ENCODE measurements at places on chromosomes 7 and 10.
A peak's percentile ranks its signal among the peaks of the same experiment; 100 is the strongest.

DNA sequence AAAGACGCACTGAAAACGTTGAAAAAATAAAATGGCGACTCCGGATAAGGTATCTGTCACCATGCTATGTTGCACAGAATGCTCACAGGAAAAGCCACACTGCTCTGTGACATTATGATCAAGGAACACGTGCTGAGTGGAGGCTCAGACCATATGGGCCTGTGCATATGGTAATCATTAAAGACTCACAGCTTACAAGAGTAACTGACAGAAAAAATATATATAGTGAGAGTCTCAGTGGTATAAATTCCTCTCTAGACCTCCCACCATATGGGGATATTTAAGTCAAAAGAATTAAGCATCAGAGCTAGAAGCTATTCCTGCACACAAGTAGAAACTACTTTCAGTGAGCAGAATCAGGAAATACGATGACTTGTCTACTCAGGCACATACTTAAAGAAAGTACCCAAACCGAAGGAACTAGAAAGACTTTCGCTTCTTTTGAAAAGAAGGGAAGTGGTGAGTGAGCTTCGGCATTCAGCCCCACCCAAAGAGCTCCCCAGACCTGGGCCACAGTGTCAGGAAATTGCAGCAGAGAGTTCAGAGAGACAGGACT is 65.1 kb upstream of the MPP7 start:
- DNase-seq = peak; percentile 34

- DNase-seq = no peak
These were observed 345.0 kb upstream of the KLF6 start for GRCh38 chr10:4129866-4130477.

DNA sequence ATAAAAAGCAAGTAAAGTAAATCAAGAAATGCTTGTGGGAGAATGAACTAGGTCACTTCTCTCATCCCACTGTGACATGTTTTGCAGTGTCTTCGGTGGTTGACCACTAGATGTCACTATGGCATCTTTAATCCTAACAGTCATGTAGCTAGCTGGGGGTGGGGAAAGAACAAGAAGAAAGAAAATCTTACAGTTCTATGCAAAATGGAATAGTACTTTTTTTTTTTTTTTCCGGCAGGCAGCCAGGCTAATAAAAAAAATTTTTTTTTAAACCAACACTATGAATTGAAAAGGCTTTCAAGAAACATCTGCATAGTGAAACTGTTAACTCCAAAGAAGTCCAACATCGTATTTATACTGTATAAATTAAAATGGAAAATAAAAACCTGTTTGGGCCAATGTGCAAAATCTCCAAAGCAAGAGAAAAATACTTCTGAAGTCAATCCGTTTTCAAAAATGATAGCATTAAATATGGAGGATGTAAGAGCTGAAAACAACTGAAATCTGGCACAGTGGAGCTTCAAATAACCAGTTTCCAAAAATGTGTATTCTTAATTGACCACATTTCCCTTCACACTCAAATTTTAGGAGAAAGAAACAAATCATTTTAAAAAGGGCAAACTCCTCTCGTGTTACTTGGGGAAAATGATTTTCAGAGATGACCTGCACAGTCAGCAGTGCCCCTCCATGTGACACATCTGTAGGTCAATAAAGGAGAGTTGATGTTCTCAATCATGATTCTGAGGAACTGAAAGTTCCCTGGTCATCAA is 38.5 kb downstream of the CDK1 start:
- DNase-seq = peak; percentile 90

DNA sequence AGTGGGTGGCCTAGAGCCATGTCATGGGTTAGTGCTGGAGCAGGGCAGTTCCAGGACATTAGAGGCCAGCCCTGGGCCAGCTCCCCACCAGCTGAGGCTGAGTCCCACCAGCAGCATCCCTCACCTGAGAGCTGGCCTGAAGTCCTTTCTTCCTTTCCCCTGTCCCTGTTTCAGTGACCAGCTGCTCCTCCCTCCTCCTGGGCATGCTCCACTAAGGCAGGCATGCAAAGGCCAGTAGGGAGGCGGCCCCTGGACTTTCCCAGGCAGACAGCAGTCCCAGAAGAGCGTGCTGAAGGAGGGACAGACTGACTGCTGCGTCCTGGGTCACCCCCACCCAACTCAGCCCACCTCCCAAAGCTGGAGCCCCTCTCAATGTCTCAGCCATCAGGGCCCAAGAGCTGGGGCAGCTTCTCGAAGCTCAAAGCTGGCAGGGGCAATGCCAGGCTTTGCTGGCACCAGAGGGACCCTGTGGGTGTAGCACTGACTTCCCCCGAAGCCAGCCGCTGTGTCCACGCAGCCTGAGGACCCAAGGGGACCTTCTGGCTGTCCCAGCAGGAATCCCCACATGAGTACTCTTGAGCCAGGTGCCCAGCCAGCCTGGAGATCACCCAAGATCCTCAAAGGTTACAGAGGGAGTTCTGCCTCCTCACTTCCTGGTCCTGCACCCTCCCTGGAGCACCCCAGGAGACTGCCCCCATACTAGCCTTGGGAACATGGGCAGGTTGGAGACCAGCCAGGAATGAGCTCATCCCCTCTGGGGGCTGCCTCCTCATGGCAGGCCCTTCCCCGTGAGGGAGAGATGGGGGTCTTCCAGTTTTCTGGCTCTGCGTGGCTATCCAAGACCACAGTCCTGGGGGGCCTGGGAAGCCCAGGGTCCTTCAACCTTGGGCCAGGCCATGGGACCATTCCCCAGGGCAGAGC is 35.2 kb upstream of the RET start:
- DNase-seq = no peak

DNA sequence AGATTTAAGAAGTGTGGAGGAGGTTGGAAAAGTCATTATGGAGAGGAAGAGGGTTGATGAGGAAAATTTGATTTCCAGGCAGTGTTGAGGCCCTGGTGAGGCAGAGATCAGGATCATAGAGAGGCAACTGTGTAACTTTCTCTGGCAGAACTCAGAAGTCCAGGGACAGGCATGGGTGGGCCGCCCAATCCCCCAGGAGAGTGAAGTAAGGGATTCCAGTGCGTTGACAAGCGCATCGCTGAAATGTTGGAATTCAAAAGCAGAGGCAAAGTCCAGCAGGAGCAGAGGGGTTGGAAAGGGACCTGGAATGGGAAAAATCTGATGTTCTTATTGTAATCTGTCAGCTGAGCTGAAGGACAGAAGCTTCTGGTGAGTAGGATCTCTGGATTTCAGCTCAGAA is 207.3 kb downstream of the FAM107B start:
- DNase-seq = no peak
